ENCODE measurements at places on chromosomes 11 and 22.

- no peak for DNase-seq
Measured at GRCh38 chr22:32852395-32853251, 51.1 kb downstream of the TIMP3 start.

DNA sequence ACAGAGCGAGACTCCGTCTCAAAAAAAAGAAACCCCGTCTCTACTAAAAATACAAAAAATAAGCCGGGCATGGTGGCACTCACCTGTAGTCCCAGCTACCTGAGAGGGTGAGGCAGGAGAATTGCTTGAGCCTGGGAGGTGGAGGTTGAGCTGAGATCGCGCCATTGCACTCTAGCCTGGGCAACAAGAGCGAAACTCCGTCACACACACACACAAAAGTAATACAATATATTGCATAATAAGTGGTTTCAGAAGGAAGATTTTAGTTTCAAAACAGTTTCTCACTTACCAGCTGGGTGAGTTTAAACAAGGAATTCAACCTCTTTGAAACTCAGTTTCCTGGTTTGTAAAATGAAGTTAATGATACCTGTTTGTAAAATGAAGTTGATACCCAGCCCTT is 32.7 kb upstream of the HTR3A start:
- no peak for DNase-seq

- DNase-seq, result no peak
Measured at GRCh38 chr11:127601578-127601977, 601.0 kb upstream of the KIRREL3 start.

DNA sequence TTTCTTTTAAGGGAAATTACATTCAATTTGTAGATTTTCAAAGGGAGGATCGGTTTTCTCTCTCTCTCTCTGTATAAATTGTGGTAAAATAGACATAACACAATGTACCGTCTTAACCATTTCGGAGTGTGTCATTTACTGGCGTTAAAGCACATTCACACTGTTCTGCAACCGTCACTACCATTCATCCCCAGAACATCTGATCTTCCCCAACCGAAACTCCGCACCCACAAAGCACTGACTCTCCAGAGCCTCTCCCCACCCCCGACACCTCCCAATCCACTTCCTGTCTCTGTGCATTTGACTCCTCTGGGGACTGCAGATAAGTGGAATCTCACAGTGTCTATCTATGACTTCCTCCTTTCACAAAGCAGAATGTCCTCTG is 15.9 kb upstream of the GRAMD4 start:
- no peak for DNase-seq

- DNase-seq, result no peak
Measured at GRCh38 chr22:47201996-47202818, 439.8 kb downstream of the TBC1D22A start.

GRCh38 chr22:27801202-27801615 is 347 bp downstream of the MN1 start:
- no peak for DNase-seq

GRCh38 chr22:29197096-29197495 is 8.6 kb upstream of the EMID1 start:
- no peak for DNase-seq
